ENCODE measurements at places on chromosomes 5 and 9. TPM values are rescaled to one million over a fixed set of nuclear protein-coding genes. Genes with fewer than 3 reads are reported as not detected.

DNA sequence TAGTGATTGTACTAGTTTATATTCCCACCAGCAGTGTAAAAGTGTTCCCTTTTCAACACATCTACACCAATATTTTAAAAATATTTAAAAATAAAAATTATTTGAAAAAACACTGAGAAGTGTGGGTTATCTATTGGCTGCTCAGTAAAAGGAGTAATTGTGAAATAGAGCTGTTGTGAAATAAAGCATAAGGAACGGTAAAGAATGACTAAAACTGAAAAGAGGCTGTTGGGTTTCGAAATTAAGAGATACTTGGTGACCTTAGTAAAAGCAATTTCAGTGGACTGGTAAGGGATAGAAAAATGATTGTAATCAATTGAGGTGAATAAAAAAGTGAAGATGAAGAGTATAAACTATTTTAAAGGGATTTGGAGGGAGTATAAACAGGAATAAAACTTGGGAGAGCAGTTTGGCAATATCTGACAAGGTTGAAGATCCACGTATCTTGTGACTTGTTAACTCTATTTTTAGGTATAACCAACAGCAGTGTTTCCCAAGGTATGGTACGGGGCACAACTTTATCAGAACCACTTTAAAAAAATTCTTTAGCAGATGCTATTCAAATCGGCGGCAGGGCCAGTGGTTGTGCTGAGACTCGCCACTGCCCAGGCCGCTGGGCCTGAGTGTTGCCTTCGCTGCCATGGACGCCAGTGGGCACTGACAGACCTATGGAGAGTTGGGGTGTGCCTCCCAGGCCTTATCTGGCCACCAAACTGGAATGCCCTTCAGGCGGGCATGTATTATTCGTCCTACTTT lies 63.3 kb downstream of the TMEM38B start:
- DNase-seq, result no peak

MEGF10 gene
- polyA plus RNA-seq, result 0.88 TPM

DNA sequence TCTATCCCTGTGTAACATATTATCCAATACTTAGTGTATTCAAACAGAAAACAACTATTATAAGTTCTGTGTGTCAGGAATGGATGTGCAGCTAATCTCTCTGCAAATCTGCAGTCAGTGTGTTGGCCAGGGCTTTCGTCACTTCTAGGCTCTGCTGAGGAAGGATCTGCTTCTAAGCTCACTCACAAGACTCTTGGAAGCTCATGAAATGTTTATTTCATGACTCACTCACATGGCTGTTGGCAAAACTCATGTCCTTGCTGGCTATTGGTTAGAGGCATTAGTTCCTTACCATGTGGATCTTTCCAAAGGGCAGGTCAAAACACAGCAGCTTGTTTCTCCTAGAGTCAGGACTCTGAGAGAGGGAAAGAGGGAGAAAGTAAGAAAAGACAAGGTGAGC lies 367.4 kb upstream of the SMARCA2 start:
- DNase-seq, result no peak

GRCh38 chr9:130327070-130327780 lies 61.7 kb downstream of the HMCN2 start:
- DNase-seq, result no peak

- peak; percentile 29 for DNase-seq
These were observed 1.0 kb upstream of the PTBP3 start for GRCh38 chr9:112334432-112334841.

DNA sequence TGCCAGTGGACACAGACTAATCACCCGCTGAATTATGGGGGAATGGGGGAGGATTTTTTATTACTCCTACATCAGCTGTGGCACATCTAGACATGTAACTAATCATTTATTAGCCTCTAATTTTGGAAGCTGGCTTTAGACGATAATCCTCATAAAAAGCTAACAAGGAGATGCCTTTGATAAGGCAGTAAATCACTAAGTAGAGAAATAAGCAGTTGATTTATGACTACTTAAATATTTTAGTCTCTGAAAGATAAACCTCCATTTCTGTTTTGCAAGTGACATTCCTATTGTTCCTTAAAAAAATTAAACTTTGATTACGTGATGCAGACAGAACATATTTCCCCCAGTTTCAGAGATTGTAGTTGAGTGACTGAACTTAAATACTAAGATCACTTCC lies 206.4 kb upstream of the CDKN2B start:
- DNase-seq, result no peak

PCDHB8 gene
- 4.5 TPM for polyA plus RNA-seq

SAPCD2 gene
- polyA plus RNA-seq, result 7.7 TPM

PRR16 gene
- polyA plus RNA-seq, result 5.4 TPM

DNA sequence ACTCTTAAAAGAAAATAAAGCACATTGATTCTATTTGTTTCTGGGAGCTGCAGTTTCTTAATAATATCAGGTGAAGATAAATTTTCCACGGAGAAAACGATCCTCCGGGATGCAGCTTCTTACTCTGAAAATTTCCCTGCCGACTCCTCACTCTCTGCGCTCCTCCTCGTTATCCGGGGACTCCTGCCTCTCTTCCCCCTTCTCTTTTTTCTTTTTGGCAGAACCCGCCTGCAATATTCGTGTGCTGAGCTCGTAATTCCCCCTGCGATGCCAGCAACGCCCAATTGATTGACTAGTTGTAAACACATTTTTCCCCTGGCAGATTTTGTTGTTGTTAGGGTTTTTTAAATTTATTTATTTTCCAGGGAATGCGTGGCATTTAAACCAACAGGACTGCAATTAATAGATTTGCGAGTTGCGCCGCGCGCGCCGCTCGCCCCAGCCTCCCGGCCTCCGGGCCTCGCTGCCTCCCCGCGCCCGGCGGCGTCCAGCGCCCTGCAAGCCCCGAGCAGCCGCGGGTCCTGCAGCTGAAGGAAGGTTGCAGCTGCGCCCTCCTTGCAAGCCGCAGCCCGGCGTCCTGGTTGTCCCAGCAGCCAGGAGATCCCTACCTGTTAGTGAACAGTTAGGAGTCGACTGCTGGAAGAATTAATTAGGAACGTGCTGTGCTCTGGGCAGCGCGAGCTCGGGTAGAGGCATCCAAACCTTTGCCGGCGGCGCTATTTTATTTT lies 2.2 kb downstream of the NTNG2 start:
- no peak for DNase-seq

DNA sequence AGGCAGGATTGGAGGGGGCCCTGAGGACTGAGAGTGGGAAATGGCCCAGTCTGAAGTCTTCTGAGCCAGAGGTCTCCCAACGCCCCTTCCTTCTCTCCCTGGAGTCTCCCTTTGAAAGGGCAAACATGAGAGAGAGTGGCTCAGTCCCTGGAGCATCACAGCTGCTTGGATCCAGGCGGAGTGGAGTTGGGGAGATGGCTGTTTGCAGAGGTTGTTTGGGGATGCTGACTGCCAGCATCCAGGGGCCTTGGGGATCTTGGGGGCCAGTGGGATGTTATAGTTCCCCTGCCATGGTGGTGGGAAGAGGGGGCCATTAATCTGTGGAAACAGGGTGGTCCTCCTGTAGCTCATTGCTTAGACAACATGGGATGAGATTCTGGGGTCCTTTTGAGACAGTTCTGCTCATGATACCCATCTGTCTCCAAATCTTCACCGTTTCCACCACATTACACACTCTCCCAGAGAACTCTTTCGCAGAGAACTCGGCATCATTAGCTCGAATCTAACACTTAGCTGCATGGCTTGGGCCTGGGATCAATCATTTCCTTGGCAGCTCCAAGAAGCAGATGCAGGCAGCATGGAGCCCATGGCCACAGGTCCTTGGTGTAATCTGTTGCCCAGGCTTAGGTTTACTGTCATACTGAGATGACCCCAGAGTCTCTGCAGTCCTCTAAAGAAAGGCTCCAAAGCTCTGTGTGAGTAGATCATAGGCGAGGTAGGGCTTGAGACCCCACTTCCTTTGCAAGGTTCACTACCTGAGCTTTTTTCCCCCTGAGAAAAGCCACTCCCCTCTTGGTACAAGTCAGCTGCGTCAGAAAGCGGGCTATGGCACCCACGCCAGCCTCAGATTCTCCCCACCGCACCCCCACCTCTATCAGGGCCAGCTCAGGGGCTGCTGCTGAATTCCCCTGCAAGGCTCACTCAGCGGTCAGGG lies 54.4 kb upstream of the SH3PXD2B start:
- DNase-seq, result no peak

BTNL3 gene
- 0.31 TPM for polyA plus RNA-seq

GRCh38 chr5:78638423-78638822 lies 10.1 kb downstream of the LHFPL2 start:
- peak; percentile 72 for DNase-seq

FOXD4L6 gene
- not detected for polyA plus RNA-seq

DNA sequence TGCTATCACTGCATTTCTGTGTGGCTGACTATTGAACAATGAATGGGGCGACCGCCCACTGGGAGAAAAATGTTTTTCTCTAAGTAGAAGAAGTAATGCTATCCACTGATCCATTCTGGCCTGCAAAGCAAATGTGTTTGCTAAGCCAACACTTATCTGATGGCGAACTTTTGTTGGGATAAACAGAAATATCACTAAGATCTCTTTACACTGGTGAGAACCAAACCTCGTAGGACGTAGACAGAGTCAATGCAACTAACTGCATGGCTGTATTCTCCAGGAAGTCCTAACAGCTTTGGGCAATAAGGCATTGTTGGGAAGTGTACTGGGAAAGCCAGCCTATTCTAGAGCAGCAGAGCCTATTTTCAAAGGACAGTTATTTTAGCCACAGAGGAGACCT lies 77.7 kb downstream of the ANKH start:
- no peak for DNase-seq

DNA sequence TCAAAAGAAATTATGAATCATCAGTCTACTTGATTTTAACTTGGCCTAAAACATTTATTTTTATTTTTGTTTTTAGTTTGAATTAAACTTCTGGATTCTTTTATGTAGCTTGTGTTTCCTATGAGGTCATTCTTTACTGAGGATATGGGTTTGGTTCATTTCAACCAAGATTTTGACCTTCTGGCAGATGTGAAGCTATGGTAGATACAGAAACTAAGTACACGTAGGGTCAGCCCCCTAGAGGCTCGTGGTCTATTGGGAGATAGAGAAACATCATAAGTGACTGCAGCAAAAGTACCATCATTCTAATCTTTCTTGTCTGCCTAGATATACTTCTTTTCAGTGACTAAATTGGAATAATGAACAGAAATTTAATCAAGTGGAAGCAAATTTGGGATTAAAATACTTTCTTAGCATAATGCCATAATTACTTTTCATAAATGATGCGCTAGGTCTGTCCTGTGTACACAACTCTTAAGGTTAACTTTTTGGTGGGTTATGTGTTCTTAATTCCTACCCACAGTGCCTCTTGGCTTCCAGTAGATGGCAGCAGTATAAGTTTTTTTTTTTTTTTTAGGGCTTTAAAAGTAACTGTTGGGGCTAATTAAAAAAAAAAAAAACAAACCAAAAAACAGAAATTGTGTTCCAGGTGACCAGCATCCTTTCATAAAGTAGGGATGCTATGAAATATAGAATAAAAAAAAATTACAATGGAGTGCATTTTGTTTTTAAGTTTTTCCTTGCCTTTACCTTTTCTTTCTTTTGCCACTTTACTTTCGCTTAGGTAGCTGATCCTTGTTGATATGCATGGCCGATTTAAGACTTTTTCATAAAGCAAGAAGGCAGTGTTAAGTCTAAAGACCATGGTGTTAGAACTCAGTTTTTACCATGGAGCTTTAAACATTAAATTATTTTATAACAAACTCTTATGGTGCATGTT lies 49.9 kb downstream of the LRRTM2 start:
- DNase-seq, result no peak

DNA sequence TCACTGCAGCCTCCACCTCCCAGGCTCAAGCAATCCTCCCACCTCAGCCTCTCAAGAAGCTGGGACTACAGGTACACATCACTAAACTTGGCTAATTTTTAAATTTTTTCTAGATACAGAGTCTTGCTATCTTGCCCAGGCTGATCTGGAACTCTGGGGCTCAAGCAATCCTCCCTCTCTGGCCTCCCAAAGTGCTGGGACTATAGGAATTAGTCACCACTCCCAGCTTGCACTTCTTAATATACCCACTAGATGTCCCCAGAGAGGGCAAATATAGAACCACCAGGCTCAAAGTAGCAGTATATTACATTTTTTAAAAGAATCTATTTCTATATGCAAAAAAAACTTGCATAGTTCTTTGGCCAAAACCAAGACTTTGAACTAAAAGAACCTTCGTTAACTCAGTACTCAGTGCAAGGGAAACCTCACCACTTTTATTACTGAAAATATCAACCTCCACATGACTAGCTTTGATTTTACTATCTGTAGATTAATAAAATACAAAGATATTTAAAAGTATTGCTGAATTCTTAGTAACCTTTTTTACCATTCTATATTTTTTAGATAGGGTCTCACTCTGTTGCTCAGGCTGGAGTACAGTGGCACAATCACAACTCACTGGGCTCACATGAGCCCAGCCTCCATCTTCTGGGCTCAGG lies 25.8 kb upstream of the HSD17B3 start:
- DNase-seq, result no peak

Measured in left renal cortex interstitium (tissue), 4 donors.